ENCODE measurements at places on chromosomes 3 and 15.
A peak's percentile ranks its signal among the peaks of the same experiment; 100 is the strongest.

DNA sequence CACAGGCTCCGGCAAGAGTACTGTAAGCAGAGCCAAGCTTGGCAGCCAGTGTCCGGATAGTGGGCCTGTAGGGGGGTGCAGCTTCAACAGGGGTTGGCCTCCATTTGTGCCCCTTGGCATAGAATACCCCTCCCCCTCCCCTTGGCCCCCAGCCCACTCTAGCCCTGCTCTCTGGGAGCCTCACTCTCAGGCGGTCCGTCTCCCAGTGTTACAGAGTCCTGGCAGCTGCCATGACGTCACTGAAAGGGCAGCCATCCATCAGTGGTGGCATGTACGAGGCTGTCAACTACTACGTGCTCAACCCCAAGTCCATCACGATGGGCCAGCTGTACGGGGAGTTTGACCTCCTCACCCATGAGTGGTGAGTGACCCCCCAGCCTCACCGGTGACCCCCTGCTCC, 50.4 kb downstream of the DNAH1 start:
- DNase-seq, result no peak

DNA sequence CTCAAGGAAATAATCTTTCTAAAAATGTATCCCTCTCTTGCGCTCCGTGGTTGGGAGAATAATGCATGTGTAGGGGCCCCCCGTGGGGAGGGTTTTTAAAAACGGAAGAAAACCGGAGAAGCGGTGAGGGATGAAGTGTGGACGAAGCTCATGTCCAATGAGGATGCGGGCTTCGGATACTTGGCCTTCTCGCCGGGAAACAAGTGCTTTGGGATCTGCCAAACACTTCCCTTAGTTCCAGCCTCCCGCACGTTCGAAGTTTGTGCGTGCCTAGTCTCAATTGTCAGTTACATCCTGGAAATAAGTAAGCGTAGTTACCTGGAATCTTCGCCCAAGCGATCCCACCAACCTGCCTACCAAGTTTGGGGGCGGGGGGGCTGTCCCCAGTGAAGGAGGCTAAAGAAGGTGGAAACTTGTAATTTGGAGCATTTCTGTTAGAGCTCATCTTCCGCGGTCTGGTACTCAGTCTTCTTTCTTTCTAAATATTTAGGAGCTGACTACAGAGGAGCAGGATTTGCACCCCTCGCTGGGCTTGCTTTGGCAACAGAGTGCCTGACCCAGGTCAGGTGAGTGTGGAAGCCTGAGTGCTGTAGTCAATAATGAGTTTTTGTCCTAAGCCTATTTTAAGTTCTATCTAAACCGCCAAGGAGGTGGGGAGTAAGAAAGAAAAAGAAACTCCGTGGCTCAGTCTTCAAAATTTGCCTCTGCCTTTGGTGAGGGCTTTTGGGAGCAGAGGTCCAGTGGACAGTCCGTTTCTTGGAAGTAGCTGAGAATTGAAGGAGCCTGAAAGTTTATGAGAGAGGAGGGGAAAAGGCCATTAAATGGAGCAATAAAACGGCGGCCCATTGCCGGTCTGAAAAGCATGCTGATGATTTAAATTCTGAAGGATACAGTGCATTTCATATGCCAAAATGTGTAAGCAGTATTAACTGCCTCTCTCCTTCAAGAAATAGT, 1.1 kb downstream of the ITPR1 start:
- DNase-seq, result peak; percentile 23

DNA sequence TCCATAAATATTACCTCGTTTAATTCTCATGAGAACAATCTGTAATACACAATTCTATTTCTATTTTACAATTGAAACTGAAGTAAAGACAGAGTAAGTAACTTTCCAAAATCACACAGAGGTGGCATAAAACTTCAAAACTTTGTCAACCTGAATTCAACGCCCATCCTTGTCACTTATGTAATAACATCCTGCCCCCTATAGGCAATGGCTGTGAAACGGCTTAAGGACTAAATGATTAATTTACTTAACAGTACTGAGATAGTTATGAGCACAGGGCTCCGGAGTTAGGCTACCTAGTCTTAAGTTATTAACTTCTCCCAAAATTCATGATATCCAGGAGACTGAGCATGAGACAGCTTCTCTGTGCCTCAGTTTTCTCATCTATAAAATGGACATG, 293.1 kb upstream of the CHRM5 start:
- peak; percentile 25 for DNase-seq

- no peak for DNase-seq
Measured at GRCh38 chr15:71202712-71203111, 87.4 kb downstream of the THSD4 start.

DNA sequence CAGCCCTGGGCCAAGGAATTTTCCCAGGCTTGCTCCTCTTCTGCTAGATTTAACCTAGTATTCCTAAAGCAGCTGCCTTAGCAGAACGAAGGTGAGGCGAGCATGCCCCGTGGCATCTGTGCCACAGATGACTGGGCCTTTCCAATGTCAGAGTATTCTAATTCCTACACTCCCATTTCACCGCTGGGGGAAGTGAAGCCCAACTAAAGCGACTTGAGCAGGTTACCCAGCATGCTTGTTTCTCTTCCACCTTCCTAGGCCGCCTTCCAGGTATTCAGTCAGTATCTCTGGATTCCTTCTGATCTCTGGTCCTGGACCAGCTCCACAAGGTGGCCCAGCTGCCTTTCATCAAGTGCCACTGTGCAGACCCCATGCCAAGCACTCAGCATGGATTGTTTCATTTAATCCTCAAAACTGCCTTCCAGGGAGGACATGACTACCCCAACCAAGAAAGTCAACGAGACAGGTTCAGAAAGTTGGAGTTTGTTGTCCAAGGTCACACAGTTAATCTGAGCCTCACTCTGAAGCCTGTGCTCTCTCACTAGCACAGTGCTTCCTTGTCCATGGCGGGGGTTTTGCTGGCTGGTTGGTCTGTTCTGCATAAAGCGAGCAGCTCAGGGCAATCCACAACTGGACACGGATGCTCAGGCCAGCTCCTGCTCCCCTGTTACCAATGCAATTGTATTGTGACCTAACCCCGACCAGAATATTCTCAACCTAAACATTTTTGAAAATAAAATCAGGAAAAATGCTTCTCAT, 15.1 kb downstream of the MYO5C start:
- DNase-seq, result no peak

- DNase-seq, result peak; percentile 98
Measured at GRCh38 chr3:128274837-128275236, 121.6 kb downstream of the EEFSEC start.

DNA sequence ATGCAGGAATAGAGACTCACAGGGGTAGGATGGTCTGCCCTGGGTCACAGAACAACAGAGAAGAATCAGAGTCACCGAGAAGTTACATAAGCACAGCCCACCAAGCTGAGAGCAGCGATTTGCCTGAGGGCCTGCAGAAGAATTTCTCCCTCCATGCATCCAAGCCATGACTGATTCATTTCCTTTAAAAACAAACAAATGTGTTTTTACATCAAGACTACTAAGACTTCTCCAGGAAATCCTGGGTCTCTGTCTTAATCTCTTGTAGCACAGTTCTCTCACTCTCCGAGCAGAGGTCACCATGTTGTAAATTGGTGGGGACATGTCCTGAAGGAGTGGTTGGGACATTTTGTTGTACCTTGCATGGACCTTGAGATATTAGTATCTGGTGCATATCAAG, 159.8 kb downstream of the THSD4 start:
- DNase-seq, result peak; percentile 93

DNA sequence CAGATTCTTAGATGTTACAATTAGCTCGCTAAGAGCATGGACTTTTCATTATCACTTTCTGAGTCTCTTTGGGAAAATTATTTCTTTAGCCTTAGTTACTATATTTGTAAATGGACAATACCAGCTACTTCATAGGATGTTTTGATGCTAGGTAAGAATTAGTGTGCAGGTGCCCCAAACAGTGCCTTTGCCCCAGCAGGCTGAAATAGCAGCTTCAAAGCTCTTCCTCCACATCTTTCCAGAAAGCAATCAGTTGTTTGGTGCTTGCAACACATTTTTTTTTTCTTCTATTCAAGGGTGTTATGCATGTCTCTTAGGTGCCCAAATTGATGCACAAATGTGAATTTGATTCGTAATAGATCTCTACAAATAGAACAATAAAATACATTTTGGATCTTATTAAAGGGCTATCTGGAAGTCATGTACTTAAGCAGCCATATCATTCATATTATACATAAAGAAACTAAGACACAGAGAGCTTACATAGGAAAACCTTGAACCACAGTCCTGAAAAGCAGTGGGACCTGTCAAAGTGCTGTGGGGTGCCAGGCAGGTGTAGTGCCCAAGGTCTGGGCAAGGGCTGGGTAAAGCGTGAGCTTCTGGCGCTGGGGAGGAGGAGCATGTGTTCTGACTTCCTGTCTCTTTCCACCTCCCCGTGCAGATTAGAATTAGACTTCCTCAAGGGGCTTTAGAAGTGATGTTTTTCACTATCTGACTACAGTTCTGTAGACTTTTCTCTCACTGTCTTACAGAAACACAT, 62.9 kb downstream of the FNDC3B start:
- no peak for DNase-seq

DNA sequence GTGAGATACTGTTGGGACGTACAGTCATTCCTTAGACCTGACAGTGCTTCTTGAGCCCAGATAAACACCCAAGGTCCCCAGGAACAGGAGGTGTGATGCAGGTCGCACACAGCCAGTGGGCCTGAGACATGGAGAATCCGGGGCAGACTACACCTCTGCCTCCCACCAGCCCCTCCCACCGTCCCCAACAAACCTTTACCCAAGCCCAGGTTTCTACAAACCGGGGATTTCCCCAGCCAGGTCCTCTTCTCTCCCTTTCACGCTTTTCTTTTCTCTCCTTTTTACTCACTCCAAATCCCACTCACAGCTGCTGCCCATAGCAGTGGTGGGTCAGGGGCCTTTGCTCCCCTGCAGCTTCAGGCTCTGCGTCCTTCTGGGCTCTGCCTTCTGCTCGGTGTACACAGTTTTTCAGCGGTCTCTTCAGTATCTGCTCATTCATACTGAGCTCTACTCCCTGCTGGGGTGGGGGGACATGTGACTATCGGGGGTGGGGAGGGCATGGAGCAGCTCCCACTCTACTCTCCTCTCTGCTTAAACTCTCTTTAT, 4.8 kb upstream of the PCSK6 start:
- no peak for DNase-seq

DNA sequence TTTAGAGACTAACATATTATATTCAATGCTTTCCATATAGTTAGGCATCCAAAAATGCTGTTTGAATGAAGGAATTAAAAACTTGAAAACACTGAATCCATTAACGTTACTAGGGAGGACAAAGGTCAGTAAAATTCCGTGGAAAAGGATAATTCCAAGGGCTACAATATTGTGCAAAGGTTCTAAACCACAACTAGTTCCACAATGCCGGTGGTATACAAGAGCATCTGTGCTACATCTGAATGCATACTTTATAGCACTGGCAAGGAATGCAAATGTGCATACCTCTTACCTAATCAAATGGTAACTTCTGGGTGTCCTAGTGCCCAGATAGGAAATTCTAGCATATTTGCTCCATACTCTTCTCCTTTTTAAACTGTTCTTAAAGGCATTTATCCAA, 2.2 kb downstream of the ICE2 start:
- DNase-seq, result peak; percentile 43

DNA sequence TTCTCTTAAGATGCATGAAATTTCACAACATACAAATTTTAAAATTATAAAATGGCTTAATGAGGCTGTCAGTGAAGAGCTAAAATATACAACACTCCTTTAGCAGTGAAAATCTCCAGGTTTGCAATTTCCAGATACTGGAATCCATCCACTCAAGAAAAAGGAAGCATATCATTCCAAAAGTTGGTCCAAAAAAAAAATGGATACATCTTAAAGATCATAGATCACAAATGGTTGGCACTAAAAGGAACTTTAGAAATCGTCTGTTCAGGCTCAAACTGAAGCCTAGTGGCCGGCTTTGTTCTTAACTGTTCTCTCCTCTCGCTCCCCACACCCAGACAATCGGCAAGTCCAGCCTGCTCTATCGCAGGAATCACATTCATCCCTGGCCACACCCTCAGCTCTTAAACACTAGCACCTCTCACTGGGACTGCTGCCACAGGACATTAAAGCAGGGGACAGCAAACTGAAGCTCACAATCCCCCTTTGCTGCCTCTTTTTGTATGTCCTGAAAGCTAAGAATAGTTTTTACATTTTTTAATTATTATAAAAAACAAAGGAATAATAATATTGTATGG, 130.3 kb upstream of the CDIN1 start:
- peak; percentile 13 for DNase-seq

- DNase-seq, result peak; percentile 36
Measured at GRCh38 chr15:74384881-74385643, 17.6 kb upstream of the CYP11A1 start.

GRCh38 chr15:34133511-34133910, 31.6 kb downstream of the PGBD4 start:
- peak; percentile 34 for DNase-seq

GRCh38 chr15:90637693-90638092, 79.5 kb upstream of the BLM start:
- DNase-seq, result no peak

- no peak for DNase-seq
Measured at GRCh38 chr3:32438596-32439344, 47.1 kb downstream of the CMTM7 start.

DNA sequence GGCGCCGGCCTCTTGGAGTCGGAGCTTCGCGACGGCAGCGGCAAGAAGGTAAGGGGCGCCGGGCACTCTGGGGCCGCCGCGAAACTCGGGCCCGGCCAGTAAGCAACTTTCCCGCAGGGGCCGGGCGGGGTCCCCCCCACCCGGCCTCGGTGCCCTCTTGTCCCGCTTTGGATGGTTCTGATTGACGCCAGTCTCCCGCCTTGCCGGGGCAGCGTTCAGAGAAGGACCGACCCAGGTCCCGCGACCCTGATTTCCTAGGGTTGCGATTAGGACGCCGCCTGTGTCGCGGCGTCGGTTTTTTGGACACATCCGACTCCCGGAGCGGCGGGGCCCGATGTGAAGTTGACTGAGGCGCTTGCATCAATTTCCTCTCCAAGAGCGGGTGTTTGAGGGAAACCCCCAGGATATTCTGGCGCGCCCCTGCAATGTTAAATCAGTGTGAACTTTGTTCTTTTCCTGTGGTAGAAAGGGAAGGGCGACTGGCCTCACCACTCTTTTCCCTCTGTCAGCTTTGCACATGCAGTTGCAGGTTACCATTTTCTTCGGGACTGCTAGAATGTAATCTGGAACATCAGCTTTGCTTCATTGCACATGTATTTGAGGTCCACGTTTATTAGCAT, 755 bp downstream of the PDE8A start:
- DNase-seq, result peak; percentile 45

GRCh38 chr15:90519688-90520087, 10.0 kb upstream of the CRTC3 start:
- peak; percentile 51 for DNase-seq

DNA sequence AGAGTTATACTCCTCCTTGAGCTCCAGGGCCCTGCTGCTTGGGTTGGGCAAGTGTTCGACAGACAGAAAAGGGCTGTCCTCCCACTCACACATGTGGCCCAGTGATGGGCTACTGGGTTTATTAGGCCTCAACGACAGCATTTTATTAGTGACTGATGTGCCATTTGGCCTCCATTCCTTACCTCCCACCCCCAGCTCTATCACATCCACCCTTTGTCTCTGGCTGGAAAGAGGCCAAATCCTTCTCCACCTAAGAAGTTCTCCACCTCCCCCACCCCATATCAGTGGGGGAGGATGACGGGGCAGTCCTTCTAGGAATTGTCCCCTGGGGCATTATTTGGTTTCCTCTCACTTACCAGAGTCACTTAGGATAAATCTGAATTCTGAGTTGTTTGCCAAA, 57.1 kb upstream of the WNT5A start:
- no peak for DNase-seq

Measured in iris pigment epithelial cell (primary cell).